Stimulated activated CD8-positive, alpha-beta memory T cell treated with anti-CD3 and anti-CD28 coated beads, Interleukin-4, amount 100 ng/mL, for 4 hours (primary cell): ENCODE measurements at places on chromosomes 5 and 9.

DNA sequence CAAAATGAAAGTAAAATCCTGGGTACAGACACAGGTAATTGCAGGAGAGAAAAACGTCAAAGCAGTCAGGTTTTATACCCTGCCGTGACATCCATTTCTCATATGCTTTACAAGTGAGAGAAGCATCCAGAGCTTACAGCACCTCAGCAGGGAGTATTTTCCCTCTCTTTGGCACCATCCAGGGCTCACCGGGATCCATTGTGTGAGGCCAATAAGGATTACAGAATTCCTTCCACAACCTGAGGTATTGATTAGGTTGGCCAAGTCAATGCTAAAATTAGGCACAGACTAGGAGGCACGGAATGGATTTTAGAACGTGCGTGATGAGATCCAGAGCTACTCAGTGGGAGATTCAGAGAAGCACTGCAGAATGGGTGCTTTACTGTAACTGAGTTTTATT is 296.6 kb downstream of the FBXL7 start:
- DNase-seq = no peak

- no peak for DNase-seq
Observed at GRCh38 chr9:36765077-36765390, 192.3 kb downstream of the MELK start.

DNA sequence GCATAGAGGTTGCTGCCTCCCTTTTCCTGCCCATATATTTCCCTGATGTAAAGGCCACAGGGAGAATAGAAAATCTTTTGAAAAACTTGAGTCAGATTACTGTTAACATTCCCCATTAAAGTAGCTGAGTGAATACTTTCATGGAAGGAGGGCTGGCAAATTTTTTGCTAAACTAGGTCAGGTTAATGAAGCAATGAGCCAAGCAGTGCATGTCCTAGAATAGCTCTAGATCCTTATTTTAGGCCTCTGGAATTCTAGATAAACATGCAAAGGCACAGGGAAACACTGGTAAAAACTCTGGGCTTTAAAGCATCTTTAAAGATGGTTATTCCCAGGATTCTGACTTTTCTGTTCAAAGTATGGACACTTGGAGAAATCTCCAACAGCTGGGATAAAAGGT is 27.9 kb downstream of the TTC1 start:
- no peak for DNase-seq

DNA sequence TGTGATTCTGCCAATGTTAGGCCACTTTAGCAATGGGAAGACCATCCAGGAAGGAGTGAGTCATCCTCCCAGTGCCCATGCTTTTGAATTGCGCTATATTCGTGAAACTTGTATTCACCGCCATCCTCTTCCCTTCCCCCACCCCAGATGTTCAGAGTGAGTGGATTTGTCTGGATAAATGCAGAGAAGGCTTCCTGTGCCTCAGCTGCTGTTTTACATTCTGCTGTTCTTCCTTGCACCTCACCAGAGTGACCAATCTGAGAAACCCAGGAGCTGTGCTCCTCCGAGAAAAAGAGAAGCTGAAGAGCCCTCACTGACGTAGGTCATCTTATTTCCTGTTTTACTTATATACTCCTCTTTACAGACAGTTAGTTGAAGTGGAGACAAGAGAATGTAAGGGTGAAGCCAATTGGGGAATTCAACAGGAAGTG is 24.6 kb upstream of the SVEP1 start:
- no peak for DNase-seq

- DNase-seq = no peak
Observed at GRCh38 chr5:125298746-125299379, 552.4 kb upstream of the ZNF608 start.

DNA sequence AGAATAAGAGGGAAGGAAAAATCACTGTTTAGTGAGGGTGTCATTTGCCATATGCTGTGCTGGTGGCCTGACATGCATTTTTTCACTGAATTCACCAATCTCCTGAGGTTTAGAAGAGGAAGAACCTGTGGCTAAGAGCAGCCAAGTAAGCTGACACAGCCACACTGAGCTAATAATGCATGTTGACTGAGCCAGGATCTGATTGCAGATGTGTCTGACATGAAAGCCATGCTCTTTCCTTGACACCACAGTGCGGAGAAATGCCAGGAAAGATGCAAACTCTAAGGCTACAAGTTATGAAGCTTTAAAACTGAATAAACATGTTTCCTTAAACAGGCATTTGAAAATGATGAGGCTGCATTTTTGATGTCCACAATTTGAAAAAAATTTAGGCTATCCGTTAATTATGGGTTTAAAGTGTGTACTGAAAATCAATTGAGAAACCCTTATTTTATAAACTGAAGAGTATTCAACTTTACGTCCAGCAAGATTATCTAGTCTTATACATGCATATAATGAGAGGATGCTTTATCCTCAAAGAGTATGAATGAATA is 208.6 kb downstream of the FBN2 start:
- no peak for DNase-seq
